Hippocampal formation (tissue), 2 donors: ENCODE measurements at places on chromosomes 7 and 10.

GRCh38 chr10:103856797-103857170 lies 1.4 kb upstream of the SH3PXD2A start:
- no peak for DNase-seq

- no peak for DNase-seq
Observed at GRCh38 chr7:142964502-142965246, 2.5 kb upstream of the KEL start.

DNA sequence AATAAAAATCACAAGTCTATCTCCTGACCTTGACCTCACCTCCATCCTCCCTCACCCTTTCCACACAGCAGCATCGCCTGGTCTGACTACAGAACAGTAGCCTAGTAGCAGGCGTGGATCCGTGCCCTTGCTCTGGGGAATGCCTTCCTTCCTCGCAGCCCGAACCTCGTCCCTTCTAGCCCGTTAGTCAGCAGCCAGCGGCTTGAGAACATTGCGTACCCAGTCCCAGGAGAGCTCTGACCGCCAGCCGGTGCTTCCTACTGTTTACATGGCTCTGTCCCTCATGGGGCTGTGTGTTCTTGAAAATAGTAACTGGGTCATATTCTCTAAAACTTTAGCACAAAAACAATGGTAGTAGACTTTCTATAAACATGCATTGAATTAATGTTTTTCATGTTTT lies 682.7 kb upstream of the IGFBP3 start:
- DNase-seq: no peak

GRCh38 chr10:51629934-51630639 lies 69.3 kb downstream of the CSTF2T start:
- DNase-seq: no peak

DNA sequence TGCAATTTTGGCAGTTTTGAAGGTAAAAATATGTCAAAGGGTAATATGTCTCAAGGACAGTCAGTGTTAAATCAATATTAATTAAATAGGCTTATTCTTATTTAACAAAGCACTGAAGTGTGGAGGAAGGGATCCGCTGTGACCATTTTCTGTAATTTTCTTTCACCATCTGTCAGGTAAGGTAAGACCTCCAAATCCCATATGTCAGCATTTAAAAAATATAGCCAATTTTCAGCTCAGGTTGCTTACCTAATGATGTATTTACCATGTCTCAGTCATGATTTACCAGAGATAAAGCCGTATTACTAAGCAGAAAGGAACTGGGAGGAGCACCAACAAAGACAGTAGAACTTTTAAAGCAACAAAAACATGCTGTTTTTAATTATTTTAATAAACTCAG lies 683.9 kb downstream of the CCSER2 start:
- DNase-seq: no peak

DNA sequence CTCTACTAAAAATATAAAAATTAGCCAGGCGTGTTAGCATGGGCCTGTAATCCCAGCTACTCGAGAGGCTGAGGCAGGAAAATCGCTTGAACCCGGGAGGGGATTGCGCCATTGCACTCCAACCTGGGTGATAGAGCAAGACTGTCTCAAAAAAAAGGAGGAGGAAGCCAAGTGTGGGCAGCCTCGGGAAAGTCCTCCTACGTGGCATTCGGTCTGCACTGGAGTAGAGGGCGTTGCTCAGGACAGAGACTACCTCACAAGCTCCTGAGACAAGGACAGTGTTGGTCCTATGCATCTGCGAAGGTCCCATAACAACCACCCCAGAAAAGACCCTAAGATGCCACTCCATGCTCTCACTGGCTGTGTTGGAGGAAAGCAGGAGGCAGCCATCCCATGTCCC lies 10.0 kb upstream of the SERPINE1 start:
- DNase-seq: no peak

- DNase-seq: no peak
Observed at GRCh38 chr7:97310-97841, 95.0 kb upstream of the FAM20C start.

DNA sequence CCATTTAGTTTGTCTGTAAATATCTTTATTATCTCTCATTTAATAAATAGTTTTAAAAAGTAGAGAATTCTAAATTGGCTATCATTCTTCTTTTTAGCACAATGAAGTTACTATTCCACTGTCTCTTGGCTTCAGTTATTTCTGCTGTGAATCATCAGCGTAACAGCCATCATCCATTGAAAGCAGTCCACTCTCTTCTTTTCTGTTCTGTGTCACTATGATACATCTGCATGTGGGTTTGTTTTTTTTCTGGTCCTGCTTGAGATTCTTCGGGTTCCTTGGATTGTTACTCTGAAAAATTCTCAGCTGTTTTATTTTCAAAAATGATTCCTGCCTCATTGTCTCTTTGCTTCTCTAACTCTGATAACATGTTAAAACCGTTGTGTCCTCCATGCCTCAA lies 52.5 kb downstream of the CSGALNACT2 start:
- DNase-seq: no peak

GRCh38 chr7:157480371-157481050 lies 143.7 kb downstream of the DNAJB6 start:
- no peak for DNase-seq

- DNase-seq: no peak
Observed at GRCh38 chr7:114217026-114217806, 197.4 kb upstream of the FOXP2 start.

- DNase-seq: no peak
Observed at GRCh38 chr10:133384071-133384470, 5.0 kb downstream of the PAOX start.

- no peak for DNase-seq
Observed at GRCh38 chr7:95155965-95156364, 168.4 kb downstream of the PON1 start.

DNA sequence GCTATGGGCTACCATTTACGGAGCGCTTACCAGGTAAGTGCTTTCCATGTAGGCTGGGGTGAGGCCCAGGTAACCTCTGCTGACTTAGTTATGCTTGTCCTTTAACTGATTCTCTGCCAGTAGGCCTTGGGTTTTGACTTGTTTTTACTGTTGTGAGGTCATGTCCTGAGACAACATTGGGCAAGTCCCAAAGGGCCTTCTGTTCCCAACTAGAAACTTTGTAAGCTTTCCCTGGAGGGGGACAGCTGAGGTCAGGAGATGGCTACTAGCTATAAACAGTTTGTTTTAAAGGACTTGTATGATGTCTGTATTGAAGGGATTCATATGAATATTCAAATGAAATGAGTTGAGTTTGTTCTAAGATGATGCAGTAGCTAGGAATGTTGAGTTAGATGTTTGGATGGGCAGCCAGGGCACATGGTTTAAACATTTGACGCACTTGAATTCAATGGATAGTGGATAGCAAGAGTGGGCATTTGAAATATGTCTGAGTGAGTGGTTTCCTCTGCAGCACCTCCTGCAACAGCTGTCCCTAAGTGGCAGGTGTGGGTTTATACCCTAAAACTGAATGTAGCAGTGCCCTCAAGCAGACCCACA lies 10.0 kb upstream of the SGPL1 start:
- no peak for DNase-seq

DNA sequence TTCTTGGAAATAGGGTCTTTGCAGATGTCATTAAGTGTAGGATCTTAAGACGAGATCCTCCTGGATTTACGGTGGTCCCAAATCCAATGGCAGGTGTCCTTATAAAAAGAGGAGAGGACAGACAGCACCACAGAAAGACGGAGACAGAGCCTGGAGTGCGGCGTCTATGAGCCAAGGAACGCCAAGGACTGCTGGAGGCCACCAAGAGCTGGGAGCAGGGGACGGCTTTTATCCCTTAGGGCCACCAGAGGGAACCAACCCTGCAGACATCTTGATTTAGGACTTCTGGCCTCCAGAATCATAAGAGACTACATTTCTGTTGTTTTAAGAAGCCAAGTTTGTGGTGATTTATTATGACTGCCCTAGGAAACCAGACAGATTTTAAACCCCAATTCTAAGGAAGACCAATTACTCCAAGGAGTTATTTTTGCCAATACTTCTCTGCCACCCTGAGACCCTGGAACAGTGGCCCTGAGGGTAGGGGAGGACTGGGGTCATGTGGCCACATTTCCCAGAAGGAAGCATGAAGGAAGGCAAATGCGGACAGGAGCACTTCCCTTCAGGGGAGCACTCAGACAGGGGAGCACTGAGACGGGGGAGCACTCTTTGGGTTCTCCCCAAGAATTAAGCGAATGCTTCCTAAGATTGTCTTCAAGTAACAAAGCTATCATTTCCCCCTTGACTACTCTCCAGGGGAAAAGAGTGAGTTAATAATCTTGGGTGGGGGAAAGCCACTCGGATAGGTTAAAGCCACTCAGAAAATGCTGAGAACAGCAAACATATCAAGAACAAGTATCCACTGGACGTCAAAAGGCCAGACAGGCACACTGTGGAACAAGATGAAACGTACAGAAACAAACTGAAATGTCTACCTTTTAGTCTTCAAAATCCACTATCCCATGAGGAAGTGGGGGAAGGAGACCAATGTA lies 67.5 kb downstream of the CHST15 start:
- no peak for DNase-seq

- DNase-seq: no peak
Observed at GRCh38 chr10:4371691-4372295, 454.2 kb upstream of the AKR1E2 start.

DNA sequence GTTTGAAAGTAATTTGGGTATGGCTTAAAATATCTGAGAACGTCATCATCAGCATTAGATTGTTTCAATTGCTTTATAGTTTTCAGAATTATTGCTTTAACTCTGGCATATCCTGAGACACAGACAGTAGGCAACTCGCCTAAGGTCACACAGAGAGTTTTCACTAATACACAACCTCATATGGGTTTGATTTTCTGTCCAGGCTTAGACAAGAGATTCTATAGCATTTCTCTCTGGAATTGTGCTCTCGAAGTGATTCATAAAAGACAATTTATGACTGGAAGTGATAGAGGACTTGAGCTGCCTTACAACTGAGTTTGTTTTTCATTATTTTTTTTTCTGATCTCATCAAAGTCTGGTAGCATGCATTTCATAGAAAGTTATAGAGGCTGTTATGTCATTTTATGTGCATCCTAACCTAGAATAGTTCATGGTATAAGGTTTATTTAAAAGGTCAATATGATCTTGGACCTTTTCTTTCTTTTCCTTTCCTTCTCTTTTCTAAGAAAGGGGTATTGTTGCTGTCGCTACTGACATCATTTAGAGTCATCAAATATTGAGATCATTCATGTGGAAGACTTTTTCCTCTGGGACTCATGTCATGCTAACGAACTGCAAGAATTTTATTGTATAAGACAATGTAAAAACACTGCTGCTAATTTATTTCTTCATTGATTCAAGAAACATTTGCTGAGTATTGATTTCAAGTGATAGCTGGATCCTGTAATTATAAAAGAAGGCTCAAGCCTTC lies 278.2 kb downstream of the PLXDC2 start:
- DNase-seq: no peak

GRCh38 chr10:16182144-16182543 lies 254.7 kb upstream of the PTER start:
- no peak for DNase-seq

- no peak for DNase-seq
Observed at GRCh38 chr7:64945503-64946175, 42.6 kb downstream of the ZNF273 start.

- no peak for DNase-seq
Observed at GRCh38 chr7:119937745-119938144, 335.2 kb upstream of the KCND2 start.

DNA sequence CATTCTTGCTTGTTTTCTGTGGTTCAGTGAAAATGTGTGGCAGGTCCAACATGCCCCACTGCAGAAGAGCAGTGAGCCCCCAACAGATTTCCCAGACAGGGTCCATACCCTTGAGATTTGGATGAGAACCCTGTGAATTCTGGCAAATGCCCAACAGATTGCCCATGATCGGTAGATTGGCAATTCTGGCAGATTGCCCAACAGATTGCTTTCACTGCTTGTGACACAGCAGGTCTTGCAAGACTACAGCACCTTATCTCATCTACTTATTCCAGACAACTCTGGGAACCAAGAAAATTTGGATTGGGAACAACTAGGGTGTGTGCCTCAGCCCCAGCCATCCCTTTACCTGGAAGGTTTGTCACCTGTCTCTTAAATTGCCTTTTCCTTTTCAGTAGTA lies 143.7 kb upstream of the COL1A2 start:
- no peak for DNase-seq

GRCh38 chr10:122285506-122286444 lies 14.7 kb downstream of the BTBD16 start:
- DNase-seq: no peak

GRCh38 chr7:963236-964078 lies 9.0 kb upstream of the ADAP1 start:
- DNase-seq: no peak

DNA sequence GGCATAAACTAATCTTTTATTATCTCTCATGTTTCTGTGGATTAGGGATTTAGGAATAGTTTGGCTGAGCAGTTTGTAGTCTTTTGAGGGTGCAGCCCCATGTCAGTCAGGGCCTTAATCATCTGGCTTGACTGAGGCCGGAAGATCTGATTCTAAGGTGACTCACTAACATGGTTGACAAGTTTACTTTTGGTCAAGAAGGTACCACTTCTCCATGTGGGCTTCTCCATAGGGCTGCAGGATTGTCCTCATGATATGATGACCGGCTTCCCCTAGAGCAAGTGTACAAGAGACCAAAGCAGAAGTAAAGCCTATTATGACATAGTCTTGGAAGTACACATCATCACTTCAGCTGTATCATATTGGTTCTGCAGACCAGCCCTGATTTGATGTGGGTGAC lies 45.9 kb upstream of the OIT3 start:
- no peak for DNase-seq

DNA sequence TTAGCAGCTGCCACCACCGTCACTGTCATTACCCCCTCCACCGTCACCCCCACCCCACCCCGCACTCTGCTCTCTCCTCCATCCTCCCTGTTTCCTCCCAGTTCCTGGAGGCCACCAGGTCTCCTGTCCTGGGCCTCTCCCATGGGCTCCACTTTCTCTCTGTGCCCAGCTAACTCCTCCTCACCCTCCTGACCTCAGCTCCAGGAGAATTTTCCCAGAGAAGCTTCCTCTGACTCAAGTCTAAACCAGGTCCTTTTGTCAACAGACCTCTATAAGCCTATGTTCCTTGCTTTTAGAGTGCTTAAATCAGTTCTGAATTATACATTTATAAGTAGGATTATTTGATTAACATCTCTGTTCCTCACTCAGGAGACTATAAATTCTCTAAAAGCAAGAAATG lies 150.0 kb downstream of the ARHGAP12 start:
- no peak for DNase-seq

DNA sequence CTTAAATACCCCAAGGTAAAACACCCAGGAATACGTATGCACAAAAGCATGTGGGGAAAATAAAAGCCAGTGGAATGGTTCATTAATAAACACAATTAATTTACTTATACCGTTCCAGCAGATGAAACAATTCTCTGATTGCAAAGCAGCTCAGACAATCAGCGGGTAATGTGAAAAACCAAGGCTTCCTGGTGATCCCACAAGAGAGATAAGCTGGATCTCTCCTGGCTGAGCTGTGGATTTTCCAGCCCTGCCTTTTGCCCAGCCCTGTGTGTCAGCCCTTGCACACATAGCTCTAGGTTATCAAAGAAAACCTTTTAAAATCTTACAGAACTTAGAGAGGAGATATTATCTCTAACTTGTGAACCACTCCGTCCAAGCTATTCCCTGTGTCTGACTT lies 1010.7 kb upstream of the AUTS2 start:
- no peak for DNase-seq

- DNase-seq: no peak
Observed at GRCh38 chr10:127836966-127837365, 55.8 kb downstream of the CLRN3 start.
